ENCODE measurements at places on chromosomes 11 and 22. TPM values are rescaled to one million over a fixed set of nuclear protein-coding genes. Genes with fewer than 3 reads are reported as not detected.

GRCh38 chr22:33105501-33105911 lies 47.3 kb upstream of the SYN3 start:
- no peak overlapping the region for H3K4me3 ChIP-seq
- no peak for DNase-seq
- no peaks in the 10 kb centered on the region for H3K36me3 ChIP-seq
- no peak overlapping the region for H3K27ac ChIP-seq

The MMP26 gene
- total RNA-seq: not detected

The SAA4 gene
- not detected for total RNA-seq

DNA sequence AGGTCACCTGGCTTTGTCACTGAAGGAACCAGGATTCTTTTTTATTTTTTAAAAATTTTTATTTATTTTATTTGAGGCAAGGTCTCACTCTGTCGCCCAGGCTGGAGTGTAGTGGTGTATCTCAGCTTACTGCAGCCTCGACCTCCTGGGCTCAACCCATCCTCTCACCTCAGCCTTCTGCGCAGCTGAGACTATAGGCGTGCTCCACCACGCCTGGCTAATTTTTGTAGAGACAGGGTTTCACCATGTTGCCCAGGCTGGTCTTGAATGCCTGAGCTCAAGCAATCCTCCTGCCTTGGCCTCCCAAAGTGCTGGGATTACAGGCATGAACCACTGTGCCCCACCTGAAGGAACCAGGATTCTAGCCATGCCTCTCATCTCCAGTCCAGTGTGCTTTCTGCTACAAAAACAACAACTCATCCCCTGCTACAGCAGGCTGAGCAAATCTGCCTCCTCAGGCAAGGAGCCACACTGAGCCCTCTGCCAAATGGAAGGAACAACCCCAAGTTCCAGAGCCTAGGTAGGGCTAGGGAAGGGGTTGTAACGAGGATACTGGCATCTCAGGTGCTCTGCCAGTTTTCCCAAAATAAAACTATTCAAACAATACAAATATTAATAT lies 2.6 kb upstream of the PEX26 start:
- no peaks in the 10 kb centered on the region for H3K36me3 ChIP-seq
- H3K27ac ChIP-seq: no peak overlapping the region
- H3K4me3 ChIP-seq: no peak overlapping the region
- DNase-seq: no peak
- H3K27me3 ChIP-seq: no peaks in the 10 kb centered on the region

DNA sequence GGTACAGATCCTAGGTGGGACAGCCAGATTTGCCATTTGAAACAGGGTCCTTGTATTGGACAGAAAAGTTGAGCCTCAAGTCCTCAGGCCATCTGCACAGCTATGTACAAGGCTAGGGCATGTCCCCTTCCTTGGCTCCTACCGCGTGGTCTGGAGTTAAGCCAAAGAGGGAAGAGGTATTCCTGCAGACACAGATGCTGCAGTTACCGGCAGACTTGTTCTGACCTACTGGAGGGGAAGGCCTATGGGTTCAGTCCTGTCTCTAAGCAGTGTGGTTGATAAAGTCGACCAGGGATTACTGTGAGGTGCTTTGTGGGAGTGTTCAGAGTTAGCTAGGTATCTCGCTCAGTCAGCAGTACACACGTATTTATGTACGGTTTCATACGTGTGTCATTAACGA lies 180.6 kb downstream of the ADAMTS15 start:
- no peak for DNase-seq
- H3K4me1 ChIP-seq: no peaks in the 10 kb centered on the region
- H3K27ac ChIP-seq: no peak overlapping the region
- H3K4me3 ChIP-seq: no peak overlapping the region

The RAB3IL1 gene
- 3.7 TPM for total RNA-seq

- H3K27me3 ChIP-seq: no peaks in the 10 kb centered on the region
- DNase-seq: no peak
Measured at GRCh38 chr11:73235236-73235786, 17.2 kb downstream of the P2RY2 start.

DNA sequence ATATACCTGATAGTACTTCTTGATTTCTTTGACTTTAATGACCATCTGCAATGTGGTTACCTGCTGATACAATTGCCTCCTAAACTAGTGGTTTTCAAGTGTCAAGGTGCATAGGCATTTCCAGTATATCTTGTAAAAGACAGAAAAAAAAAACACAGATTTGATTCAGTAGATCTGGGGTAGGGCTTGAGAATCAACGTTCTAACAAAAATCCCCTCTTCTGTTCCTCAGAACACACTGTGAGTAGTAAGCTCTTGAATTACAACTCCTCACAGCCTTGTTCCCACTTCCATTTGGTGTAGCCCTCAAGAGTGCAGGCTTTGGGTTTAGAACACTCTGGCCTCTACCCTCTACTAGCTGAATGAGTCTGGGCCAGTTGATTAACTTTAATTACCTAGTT lies 78.0 kb upstream of the CTSC start:
- H3K4me3 ChIP-seq: no peak overlapping the region
- no peak for DNase-seq
- H3K36me3 ChIP-seq: no peaks in the 10 kb centered on the region
- no peaks in the 10 kb centered on the region for H3K27me3 ChIP-seq
- H3K4me1 ChIP-seq: peaks cover 3% of the 10 kb centered on the region
- no peak overlapping the region for H3K27ac ChIP-seq

The OOSP1 gene
- total RNA-seq: not detected

- no peaks in the 10 kb centered on the region for H3K4me1 ChIP-seq
- H3K36me3 ChIP-seq: no peaks in the 10 kb centered on the region
- no peak overlapping the region for H3K27ac ChIP-seq
- DNase-seq: no peak
Measured at GRCh38 chr11:66570850-66571180, 2.4 kb upstream of the CTSF start.

DNA sequence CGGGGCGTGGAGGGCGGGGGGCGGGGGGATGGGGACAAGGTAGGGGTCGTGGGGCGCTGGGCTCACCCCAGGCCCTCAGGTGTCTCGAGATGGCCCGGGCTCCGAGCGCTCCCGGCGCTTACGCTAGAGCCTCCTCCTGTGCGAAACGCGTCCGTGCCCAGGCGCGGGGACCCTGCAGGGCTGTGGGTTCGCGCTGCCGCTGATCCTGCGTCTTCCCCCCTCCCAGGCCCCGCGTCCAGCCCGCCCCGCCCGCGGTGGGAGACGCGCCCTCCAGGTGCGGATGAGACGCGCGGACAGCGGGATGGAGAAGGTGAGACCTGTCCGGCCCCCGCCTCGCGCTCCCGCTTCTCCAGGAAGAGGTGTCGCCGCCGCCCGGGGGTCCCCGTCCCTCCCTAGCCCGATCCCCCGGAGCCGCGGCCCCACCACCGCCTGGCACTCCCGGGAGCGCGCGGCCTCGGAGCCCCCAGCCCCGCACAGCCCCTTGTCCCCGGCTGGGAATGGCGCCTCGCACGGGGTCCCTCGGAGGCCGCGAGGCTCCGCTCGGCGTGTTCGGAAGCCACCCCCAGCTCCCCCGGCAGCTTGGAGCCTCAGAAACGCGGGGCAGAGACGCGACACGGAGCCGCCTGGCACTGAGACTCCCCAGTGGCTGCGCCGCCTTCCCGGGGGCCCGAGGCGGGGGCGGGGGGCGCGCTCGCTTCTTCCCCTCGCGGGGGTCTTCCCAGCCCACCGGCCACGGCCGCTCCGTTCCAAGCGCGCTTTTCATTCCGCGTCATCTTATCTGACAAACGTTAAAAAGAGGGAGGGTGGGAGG lies 27.6 kb upstream of the TOLLIP start:
- DNase-seq: peak; percentile 42
- H3K27ac ChIP-seq: no peak overlapping the region
- H3K27me3 ChIP-seq: no peaks in the 10 kb centered on the region
- no peaks in the 10 kb centered on the region for H3K36me3 ChIP-seq
- peak overlapping the region; percentile 20 for H3K4me3 ChIP-seq

DNA sequence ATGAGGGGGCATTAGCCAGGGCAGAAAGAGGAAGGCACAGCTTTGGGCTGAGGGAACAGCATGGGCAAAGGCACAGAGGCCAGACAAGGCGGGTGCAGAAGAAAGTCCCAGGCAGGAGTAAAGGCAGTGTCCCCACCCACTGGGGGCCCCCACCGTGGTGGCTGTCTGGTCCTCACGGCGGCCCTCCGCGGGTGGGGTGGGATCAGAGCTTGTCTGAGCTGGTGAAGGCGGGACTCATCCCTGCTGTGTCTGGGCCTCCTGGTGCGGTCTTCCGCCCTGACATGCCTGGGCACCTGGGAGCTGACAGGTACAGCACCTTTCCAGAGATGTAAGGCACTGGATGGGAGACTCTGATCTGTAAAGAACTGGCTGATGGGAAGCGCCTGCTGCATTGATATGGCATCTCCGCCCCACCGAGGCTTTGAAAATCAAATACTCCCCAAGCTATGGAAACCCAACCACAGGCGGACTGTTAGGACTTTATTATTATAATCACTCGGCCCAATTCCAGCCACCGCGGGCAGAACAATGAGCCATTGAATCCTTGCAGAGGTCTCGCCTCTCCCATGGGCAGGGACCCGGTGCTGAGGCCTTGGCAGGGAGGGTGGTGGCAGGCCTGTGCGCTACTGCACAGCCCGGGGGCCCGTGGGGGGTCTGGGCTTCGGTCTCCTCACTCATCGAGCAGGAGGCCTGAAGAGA lies 14.2 kb upstream of the GNB1L start:
- H3K27ac ChIP-seq: no peak overlapping the region
- DNase-seq: peak; percentile 67
- peaks cover 7% of the 10 kb centered on the region for H3K4me1 ChIP-seq
- no peaks in the 10 kb centered on the region for H3K27me3 ChIP-seq
- H3K36me3 ChIP-seq: no peaks in the 10 kb centered on the region

All from colonic mucosa (tissue), 4 donors.